ENCODE measurements at places on chromosomes 2 and 18.

DNA sequence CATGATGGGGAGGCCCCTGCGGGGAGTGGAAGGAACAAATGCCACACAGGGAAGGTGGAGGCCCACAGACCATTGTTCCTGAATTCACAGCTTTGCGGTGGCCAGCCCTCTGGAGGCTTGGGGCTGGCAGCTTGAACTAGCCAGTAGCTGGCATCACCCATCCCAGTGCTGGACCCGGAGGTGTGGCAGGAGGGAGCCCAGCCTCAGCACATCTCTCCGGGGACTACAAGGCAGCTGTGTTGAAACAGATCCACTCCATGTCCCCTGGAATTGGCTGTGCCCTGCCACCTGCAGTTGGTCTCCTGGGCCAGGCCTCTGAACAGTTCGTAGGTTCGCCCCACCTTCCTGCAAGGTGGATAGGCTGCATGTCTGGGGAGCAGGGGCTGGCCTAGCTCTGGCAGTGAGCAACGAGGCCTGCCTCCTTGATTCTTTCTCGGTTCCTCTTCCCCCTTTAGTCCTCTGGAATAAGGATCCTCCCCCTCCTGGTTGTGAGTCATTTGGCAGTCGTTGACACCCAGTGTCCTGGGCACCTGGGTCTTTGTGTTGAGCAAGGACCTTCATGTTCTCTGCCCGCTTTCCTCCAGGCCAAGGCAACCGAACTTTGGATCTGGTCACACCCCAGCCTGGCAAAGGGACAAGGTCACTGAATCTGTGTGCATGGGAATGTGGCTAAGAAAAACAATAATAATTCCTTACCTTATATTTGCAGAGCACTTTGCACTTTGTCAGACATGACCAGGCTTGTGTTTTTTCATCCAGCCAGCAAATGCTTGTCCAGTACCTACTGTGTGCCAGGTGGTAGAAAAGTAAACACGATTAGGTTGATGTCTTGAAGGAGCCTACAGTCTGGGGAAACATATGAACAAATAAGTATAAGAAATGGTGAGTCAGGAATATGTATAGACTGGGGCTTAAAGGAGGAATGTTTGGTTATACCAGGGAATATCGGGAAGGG lies 55.0 kb upstream of the MCFD2 start:
- no peak for DNase-seq

DNA sequence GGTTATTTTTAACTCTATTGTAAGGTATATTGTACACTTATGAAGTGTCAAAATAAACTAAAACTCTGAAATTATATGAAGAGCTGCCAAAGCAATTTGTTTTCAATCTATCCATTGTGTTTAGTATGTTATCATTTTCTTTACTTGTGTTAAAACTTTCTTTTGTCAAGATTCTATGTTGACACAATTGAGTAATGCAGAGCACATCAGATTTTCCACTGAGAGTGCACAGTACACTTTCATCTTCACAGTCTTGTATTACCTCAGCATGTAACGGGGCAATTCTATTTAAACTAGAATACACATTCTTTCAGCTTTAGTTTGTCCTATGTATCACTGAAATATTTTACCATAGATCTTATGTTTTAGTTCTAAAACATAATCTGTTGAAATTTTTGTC lies 304.4 kb upstream of the ZC3H15 start:
- DNase-seq: no peak

- DNase-seq: no peak
Observed at GRCh38 chr2:67984600-67984999, 78.2 kb downstream of the C1D start.

DNA sequence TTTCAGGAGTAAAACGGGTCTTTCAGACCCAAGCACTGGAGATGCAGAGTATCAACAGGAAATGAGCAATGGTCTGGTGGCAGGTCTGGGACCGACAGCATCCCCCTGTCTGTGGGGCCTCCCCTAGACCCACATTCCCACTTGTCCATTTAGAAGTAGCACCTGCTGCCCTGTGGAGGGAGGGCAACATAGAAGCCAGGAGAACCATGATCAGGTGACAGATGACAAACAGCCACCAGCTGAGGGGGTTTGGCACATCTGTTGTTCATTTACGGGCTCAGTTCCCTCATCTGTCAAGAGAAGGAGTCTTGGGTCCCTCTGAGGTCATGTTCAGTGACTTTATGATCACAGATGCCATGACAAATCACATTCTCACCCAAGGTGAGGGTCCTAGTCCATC lies 77.9 kb upstream of the SLC66A3 start:
- no peak for DNase-seq

GRCh38 chr2:151282401-151282800 lies 7.1 kb downstream of the NMI start:
- no peak for DNase-seq

DNA sequence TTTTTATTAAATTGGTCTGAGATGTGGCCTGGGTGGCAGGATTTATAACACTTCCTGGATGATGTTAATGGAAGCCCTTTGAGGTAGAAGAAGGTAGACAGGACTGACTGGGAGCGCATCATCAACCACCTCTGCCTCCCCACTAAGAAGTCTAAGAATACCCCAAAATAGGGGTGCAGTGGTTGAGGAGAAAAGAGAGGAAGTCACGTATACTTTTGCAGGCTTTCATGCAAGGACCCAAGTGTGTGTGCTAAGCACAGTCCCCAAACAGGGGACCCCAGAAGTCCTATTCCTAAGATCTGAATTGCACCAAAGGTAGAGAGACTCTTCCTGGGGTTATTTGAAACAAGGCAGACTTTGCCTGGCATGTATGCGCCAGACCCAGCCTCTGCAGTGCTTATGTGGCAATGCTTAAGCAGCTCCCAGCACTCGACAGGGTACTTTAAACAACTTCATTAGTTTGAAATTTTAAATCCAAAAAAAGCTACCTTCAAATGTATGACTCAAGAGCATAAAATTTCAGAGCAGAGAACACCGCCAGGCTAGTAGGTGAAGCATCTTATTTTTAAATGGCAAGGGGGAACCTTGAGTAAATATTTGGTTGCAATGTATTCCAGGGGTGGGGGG lies 35.3 kb downstream of the BCL2 start:
- DNase-seq: no peak

- no peak for DNase-seq
Observed at GRCh38 chr2:204161886-204162285, 225.3 kb downstream of the ICOS start.

GRCh38 chr2:101754618-101755017 lies 57.1 kb downstream of the MAP4K4 start:
- no peak for DNase-seq

DNA sequence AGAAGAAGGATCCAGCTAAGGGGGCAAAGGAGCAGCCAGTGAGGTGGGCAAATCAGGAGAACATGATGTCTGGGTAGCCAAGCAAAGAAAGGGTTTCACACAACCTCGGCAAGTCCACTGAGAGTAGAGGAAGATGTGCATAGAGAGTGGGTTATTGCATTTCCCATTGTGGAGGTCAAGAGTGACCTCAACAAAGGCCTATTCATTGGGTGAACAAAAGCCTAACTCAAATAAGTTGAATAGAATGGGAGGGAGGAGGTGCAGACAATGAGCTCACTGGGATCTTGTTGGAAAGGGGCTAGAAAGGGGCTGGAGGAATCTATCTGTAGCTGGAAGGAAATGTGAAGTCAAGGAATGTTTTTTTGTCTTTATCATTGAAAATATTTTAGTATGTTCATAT lies 14.0 kb upstream of the PDCL3 start:
- DNase-seq: no peak

DNA sequence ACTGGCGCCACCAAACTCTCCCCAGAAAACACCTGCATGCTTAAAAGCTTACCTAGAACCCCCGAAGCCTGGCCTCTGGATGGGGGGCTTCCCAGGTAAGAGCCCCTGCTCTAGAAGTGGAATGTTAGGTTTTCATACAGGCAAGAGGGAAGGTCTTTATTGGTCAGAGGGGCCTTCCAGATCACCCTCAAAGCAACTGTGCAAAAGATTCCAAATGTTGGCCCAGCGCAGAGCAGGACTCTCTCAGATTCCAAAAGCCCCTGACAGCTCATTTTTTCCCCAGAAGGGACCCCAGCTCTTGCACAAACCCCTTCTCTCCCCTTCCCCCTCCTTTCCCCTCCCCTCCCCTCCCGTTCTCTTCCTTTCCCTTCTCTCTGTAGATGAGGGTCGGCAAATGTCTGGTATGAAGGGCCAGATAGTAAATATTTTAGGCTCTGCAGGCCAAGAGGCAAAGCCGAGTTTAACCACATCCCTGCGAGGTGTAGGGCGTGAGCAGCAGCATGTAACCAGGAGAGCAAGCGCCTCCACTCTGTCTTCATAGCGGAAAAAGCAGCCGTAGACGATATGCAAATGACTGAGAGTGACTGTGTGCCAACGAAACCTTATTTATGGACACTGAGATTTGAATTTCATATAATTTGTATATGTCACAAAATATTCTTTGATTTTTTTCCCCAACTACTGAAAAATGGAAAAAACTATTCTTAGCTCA lies 116.9 kb downstream of the SMAD7 start:
- peak; percentile 60 for DNase-seq

DNA sequence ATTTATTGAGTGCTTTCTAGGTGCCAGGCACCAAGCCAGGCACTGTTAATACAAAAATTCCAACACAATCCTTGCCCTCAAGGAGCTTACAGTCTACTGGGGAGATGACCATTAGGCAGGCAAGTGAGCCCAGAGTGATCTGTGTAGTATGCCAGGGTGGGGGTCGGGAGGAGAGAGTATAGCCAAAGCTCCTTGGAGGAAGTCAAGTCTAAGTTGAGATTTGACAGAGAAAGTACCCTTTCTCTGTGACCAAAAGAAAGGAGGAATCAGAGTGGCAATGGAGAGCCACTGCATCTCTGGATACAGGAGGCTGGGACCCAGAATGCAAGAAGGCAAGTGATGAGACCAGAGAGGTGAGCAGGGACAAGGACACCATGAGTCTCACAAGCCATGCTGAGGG lies 7.5 kb downstream of the ANKRD53 start:
- no peak for DNase-seq
